ENCODE measurements at places on chromosomes 7 and 10.

GRCh38 chr7:24828891-24829661 is 71.8 kb upstream of the GSDME start:
- DNase-seq = peak; percentile 11

GRCh38 chr7:38327637-38328036 is 54.2 kb upstream of the TARP start:
- no peak for DNase-seq

DNA sequence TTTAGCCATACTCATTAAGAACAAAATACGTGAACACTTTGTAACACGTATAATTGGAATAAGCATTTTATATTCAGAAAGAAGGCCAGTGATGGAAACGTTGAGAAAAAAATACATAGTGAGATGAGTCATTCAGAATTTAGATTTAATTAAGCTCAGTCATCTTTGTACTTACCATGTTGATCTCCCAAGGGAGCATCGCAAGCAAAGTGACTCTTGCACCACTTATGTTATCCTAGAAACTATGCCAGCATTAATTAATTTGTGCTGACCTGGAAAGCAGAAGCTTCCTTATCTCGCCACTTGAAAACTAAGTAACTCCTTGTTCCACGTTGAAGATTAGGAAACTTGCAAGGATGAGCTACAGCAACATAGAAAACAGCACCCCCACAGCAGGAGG is 9.7 kb upstream of the MPP7 start:
- no peak for DNase-seq

- no peak for DNase-seq
These were observed 9.9 kb downstream of the HABP2 start for GRCh38 chr10:113562704-113563103.

DNA sequence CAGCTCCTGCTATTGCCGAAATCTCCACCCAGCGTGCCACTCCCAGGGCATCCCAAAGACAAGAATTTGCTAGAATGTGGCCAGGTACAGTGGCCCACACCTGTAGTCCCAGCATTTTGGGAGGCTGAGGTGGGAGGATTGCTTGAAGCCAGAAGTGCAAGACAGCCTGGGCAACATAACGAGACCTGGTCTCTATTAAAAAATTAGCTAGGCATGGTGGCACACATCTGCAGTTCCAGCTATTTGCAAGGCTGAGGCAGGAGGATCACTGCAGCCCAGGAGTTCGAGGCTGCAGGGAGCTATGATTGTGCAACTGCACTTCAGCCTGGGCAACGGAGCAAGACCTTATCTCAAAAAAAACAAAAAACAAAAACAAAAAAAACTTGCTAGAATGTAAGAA is 73.3 kb upstream of the LYZL2 start:
- no peak for DNase-seq

DNA sequence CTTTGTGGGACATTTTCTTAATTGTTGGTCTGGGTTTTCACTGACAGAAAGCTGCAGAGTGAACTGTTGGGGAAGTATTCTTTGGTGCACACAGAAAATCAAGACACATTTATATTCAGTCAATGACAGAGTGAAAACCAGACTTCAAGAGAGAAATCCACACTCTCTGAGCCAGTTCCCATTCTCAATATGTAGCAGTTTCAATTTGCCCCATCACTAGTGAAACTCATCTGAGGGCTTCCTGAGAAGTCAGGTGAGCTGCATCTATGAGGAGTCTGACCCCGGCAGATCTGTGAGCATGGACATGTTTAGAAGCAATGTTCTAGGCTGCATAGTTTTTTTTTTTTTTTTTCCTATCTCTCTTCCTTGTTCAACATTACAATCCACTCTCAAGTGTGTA is 163.7 kb upstream of the AHR start:
- DNase-seq = no peak

DNA sequence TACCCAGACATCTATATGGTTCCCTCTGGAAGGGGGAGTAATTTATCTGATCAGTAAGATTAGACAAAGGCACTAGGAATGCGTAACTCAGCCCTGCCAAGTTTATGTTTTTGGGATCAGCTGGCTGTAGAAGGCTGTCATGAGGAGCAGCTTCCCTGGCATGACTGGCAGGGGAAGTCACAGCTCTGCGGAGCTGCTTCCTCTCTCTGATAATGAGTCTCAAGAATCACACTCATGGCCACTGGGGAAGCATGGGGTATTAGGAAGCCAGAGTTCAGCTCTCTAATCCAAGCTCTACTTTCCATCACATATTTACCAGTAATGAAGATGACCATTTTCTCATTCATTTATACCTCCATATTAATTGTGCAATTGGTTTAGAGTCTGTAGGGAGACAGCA is 758.9 kb downstream of the GRM8 start:
- no peak for DNase-seq

GRCh38 chr10:105965141-105965540 is 1199.4 kb downstream of the SORCS1 start:
- no peak for DNase-seq

DNA sequence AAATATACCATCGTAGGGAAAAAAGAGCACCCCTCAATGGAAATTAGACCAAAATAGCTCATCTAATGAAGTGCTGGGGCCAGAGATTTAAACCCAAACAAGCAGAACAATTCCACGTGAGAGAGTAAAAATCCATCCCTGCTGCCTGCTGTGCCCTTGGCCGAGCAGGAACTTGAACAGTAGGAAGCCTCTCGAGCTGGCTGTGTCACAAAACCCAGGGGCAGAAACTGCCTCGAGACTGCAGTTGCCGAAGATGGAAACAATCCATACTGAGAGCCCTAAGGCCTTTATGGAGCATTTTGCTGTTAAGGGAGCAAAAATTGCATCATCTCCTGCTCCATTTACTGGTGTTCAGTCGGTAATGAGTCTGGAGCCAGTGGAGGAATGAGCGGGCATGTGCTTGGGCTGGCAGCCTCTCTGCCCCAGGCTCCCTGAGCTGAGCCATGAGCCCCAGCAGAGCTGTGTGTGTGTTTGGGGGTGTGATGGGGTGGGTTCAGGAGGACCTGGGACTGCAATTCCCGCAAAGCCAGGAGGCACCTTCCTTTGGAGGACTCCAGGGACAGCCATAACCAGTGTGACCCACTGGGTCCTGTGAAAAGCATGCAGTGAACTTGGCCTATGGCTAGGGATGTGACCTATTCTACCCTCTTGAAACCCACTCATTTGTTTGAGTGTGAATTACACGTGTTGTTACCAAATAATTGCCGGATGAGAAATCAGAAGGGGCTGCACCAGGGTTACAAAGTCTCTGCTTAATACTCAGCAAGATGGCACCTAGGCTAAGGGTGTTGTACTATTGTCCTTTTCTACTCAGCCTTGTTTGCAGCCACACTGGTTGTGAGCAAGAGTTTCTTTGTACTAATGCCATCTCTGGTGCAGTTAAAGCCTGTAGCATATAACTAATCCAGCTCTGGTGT is 58.3 kb downstream of the CDHR3 start:
- peak; percentile 62 for DNase-seq

DNA sequence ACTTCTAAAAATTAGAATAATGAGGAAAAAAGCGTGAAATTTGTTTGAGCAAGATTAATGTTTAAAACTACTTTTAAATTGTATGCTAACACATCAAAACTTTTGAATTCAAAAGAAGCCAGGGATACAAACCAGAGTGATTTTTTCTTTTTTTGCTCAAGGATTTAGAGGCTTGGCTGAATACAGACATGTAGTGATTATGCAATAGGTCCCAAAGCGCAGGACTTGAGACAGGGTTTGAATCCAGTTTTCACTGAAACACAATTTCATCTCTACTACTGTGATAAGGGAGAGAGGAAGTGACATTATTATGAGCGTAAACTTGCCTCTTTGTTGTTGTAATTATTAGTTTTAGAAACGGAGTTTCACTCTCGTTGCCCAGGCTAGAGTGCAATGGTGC is 207.3 kb downstream of the ZNF33B start:
- DNase-seq = no peak

DNA sequence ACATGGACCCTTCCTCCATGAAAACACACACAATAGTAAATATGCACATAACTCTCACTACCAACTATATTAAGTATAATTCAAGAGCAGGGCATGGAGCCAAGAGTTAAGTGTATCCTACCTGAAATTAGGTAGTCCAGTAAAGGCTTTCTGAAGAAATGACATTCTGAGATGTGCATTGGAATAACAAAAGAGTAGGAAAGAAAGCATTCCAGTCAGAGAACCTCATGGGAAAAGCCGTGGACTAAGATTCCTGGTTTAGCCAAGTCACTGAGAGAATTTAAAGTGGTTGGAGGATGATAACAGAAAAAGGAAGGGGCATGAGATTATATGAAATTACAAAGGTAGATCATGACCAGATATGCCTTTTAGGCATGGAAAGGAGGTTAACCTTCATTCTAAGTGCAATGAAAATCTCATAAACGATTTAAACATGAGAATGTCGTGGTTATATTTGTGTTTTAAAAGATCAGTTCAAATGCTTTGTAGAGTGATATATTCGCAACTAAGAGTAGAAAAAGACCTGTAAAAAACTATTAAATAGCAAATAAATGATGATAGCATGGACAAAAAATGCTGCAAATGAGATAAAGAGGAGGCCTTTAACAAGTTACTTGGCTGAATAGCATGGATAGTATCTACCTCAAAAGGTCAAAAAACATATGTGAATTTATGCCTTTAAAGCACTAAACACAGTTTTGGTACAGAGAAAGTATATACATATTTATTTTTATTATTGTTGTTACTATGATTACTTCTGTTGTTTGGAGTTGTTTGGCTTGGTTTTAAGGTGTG is 767.4 kb upstream of the GHITM start:
- no peak for DNase-seq

GRCh38 chr10:100718197-100718742 is 27.1 kb upstream of the PAX2 start:
- DNase-seq = no peak

- DNase-seq = no peak
These were observed 3.8 kb downstream of the FAM13C start for GRCh38 chr10:59358576-59358975.

DNA sequence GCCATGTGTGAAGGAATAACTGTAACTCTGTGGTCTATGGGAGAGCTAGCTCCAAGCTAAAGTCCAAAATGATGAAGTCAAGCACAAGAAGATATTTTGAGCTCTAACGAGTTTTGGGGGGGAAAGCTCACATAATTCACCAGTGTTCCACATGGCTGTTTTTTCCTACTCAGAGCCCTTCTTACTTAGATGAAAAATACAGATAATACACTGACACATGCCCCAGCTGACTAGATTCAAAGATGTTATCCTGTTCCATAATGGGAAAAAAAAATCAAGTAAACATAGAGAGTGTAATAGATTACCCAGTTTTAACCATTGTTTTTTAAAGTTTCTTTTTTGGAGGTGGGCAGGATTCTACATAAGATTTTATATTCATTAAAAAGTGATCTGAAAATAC is 86.6 kb downstream of the PRLHR start:
- DNase-seq = no peak

DNA sequence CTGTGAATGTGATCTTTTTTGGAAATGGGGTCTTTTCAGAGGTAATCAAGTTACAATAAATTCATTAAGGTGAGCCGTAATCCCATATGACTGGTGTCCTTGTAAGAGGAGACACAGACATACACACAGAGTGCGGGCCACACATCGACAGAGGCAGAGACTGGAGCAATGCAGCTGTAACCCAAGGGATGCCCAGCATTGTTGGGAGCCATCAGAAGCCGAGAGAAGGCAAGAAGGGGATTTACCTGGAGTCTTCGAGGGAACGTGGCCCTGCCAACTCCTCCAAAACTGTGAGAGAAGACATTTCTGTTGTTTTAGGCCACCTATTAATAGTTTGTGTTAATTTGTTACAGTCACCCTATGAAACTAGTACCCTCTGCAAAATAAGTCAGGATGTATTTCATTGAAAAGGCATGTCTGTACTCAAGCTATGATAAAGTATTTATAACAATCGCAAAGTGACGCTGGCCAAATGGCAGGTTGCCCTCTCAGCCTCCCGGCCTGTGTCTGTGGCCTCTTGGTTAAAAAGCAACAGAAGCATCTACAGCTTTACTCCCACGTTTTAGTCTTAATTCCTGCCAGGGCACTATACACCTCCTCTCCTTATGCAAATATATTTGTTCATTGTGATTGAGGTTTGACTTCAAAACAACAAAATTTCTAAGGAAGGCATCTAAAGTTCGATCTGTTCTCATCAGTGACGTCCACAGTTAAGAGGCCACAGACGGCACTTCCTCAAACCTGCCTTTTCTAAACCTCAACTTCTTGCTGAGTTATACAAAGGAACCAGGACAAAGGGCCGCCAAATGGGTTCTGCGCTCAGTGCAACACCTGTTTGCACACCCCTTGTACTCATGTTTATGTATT is 46.8 kb downstream of the HIPK2 start:
- DNase-seq = peak; percentile 21

DNA sequence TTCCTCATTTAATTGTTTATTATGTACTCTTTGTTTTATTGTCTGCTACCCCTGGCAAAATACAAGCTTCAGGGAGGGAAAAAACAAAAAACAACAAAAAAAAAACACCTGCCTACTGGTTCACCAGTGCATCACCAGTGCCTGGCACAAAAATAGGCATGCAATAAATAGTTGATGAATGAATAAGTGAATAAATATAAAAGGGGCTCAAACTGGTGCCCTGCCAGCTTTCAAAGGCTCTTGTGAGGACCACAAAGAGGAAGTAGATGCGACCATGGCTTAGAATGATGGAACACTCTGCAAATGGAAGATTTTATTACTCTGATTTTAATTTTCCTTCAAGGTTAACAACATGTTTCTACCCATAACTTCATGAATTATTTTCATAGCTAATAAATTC is 213.0 kb upstream of the INHBA start:
- DNase-seq = no peak

DNA sequence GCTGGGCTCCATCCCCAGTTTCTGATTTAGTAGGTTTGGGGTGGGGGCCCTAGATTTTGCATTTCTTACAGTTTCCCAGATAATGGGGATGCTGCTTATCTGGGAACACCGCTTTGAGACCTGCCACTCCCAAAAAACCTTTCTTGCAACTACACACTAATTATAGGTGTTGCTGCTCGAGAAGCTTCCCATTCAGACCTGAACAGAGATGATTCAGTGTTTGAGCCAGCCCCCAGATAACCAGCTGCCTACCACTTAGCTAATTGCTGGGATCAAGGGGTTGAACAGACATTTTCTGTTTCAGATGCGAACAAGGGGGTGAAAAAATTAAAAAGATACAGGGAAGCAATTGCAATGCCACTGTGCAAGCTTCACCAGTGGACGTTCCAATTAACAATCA is 448.5 kb downstream of the KCNMA1 start:
- DNase-seq = peak; percentile 16

- peak; percentile 17 for DNase-seq
These were observed at the start of gene PIP4K2A for GRCh38 chr10:22714479-22715289. Gene PIP4K2A (minus strand): TSS chr10:22714578. CDS start chr10:22714326, 252 bp downstream.

- DNase-seq = no peak
These were observed 1.2 kb downstream of the DBF4 start for GRCh38 chr7:87877366-87878040.

- no peak for DNase-seq
These were observed 35.3 kb downstream of the SLC16A9 start for GRCh38 chr10:59674215-59674836.

- DNase-seq = peak; percentile 44
These were observed 13.0 kb upstream of the STK31 start for GRCh38 chr7:23696916-23697441.

- DNase-seq = no peak
These were observed 103.9 kb downstream of the LRRC4 start for GRCh38 chr7:127927348-127927696.
